ENCODE measurements at places on chromosomes 7 and 10.
A peak's percentile ranks its signal among the peaks of the same experiment; 100 is the strongest.

DNA sequence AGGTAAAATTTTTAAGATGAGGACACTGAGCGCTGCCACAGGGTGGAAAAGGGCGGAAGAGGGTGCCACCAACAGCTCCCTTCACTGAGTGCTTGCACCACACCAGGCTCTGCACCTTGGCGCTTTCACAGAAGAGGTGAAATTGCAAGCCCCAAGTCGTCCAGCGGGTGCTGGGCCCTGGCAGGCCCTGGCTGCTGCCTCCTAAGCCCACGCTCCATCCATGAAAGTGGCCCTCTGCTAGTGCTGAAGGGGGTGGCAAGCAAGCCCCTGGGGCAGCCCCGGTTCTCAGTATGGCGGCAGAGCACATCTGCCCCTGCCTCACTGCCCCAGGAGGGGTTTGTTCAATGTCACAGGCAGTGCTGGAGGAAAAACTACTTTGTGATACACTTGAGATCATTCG is 95.1 kb downstream of the SLIT1 start:
- DNase-seq: no peak

- no peak for DNase-seq
Observed at GRCh38 chr10:121594076-121594475, 4.2 kb downstream of the FGFR2 start.

GRCh38 chr7:155001756-155002410 is 1.0 kb downstream of the PAXIP1 start:
- DNase-seq: peak; percentile 4

- DNase-seq: no peak
Observed at GRCh38 chr10:30813872-30814481, 184.4 kb upstream of the LYZL2 start.

- DNase-seq: no peak
Observed at GRCh38 chr10:29253690-29254029, 35.2 kb upstream of the LYZL1 start.

- DNase-seq: no peak
Observed at GRCh38 chr7:27164367-27165088, 809 bp downstream of the HOXA9 start.

- DNase-seq: no peak
Observed at GRCh38 chr7:44395067-44395466, 69.7 kb upstream of the CAMK2B start.

DNA sequence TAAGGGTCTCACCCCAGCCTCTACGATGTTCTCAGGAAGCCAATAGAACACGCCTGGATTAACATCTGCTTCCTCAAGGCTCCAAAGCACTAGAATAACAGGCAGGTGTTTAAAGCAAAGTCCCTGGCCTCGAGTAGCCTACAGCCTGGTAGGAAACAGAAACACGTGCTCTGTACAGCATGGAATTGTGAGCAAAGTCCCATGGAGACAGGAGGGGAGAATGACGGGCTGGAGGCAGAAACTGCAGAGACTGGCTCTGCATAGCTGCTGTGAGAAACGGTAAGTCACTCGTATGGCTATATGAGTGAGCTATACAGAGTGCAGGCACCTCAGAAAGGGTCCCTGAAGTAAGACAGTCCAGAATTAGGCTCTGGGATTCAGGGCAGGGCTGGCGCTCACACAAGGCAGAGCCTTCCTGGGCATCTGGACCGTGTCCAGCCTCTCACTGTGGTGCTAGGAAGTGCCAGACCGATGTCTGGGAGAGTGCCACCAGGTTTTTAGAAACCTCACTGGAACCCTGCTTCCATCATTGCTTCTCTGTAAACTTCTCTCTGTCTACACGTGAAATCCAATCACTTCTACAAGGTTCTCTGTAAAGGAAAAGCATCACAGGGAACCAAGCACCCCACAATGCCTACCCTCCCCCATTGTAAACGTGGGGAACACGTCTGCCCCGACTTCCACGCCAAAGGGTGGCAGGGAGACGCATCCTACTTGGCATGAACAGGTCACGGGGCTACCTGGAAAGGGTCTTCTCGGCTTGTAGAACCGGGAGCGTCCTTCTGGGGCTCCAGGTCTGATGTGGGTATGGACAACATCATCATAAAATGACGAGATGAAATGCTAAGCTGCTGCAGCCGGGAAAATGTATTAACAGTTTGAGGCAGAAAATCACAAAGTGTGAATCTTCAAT is 38.8 kb upstream of the SHH start:
- no peak for DNase-seq

DNA sequence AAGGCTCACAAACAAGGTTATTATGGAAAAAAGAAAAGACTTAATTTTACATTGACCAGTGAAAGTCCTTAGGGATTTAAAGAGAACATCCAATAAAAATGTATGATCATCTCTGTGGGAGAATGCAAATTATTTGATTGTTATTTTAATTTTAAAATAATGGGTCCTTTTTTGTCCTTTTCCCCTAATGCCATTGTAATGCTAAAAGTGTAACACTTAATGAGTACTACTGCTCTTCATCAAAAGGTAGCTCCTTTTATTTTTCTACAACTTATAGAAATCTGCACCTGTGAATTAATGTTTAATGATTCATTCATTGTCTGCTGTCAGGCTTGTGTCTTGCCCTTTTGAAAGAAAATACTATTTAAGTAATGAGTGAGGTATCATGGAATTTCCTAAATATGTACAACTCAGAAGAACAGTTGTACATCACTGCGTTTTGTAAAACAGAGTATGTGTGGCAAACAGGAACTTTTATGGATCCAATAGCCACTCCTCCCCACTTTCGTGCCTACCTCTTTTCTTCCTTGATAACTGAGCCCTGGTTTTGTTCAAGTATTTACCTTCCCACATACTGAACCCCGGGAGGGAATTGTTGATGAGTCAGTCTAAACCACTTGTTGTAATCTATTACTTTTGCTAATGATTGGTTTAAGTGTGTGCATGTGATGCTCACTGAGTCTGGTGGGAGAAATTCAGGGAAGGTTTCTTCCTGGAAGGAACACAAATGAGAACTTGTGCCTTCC is 19.9 kb upstream of the TRUB1 start:
- no peak for DNase-seq
